8988T (cell line): ENCODE measurements at places on chromosomes 16 and 17.
A peak's percentile ranks its signal among the peaks of the same experiment; 100 is the strongest.

- DNase-seq = no peak
Observed at GRCh38 chr16:262121-262745, 13.5 kb downstream of the RGS11 start.

DNA sequence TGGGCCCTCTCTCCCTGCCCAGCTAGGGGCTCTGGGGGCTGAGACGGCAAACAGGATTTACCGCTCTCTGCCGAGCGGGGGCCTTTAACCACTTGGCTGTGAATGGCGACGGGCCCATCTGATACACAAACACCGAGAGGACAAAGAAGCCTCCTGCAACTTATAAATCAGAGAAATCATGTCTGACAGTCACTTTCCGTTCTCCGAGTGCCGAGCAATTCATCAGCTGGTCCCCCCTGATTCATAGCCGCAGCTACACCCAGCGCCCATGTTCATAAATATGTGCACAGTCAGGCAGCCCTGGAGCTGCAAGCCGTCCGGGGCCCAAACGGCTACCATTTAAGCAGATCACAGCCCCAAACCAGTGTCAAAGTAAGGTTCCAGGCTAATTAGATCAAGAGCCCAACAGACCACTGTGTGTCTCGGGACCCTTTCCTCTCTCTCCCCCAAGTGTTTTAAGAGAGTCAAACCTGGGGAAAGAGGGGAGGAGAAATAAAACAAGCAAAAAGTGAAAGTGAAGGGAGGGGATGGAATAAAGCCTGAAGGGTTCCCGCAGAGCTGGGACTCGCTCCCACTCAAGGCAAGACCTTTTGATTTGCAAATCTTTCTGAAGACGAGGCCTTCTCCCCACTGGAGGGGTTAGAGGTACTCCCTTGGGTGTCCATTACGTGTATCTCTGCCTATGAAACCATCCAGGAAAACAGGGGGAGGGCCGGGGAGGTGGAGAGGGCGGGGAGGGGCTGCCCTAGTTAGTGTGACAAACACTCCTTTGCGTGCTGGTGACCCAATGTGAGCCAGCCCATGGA is 154.7 kb downstream of the C16orf78 start:
- DNase-seq = no peak

DNA sequence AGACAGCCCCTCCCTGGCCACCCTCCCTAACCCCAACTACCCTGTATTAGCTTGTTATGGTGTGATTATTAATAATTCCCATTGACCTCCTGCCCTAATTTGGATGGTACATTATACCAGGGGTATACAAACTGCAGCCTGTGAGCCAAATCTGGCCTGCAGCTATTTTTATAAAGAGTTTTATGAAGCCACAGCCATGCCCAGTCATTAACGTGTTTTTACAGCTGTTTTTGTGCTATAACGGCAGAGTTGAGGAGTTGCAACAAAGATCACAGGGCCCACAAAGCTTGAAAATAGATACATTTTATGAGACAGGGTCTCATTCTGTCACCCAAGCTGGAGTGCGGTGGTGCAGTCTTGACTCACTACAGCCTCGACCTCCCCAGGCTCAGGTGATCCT is 6.0 kb downstream of the METTL22 start:
- DNase-seq = no peak

DNA sequence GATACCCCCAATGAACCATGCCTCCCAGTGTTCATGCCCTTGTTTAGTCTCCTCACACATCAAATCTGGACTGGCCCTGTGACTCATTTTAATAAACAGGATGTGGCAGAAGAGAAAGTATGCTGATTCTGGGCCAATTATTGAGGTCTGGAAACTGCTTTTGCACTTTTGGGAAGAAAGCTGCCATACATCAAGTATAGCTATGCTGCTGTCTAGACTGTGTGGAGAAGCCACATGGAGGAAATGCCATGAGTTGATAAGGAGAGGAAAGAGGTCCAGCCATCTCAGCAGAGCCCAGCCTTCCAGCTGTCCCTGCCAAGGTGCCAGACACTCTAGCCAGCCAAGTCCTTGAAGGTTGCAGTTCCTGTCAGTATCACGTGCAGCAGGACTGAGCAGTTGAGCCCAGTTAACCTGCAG is 16.7 kb downstream of the RPRML start:
- DNase-seq = no peak

GRCh38 chr16:47884116-47884725 is 271.6 kb downstream of the ABCC12 start:
- DNase-seq = no peak

- DNase-seq = no peak
Observed at GRCh38 chr17:49200423-49201083, 9.8 kb downstream of the GNGT2 start.

- no peak for DNase-seq
Observed at GRCh38 chr17:67821871-67822367, 3.4 kb upstream of the BPTF start.

- DNase-seq = no peak
Observed at GRCh38 chr17:75910699-75911098, 6.0 kb upstream of the MRPL38 start.

GRCh38 chr17:40483679-40484078 is 17.7 kb downstream of the TNS4 start:
- no peak for DNase-seq

DNA sequence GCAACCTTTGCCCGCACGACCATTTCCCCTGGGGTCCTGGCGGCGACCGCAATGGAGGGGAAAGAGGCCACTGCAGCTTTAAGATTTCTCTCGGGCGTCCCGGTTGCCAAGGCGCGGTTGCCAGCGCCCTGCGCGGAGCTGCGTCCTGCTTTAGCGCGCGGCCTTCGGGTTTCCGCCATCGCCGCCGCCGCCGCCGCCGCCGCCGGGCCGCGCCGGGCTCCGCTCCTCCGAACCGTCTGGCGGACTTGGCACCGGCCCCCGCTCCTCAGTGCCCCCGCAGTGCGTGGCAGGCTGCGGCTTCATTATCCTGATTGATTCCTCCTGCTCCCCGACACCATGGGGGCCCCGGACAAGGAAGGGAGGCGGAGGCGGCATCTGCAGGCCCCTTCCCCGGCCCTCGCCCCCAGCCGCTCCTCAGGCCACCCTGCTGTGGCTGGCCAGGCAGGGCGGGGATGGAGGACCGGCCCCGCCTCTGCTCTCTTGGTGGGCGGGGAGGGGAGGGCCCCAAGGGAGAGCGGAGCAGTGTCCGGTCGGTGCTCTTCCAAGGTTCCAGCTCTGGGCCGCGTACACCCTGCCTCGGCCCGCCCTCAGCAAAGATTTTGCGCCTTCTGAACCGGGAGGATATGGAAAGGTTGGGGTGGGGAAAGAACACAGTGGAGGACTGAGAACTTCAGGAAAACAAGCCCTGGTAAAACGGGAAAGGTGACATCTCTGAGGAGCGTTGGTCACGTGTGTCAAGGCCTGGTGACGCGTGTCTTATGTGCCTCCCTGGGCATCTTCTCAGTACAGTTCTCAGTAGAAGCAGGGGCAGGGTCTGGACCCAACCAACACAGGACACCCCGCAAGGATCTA is 34.0 kb downstream of the NEUROD2 start:
- DNase-seq = peak; percentile 87

- no peak for DNase-seq
Observed at GRCh38 chr17:82820278-82821251, 19.3 kb downstream of the ZNF750 start.

- DNase-seq = no peak
Observed at GRCh38 chr17:70872103-70872502, 702.8 kb downstream of the KCNJ2 start.

GRCh38 chr16:12160815-12161550 is 184.4 kb downstream of the SNX29 start:
- no peak for DNase-seq

GRCh38 chr16:424033-424622 is 1.3 kb upstream of the RAB11FIP3 start:
- peak; percentile 66 for DNase-seq

DNA sequence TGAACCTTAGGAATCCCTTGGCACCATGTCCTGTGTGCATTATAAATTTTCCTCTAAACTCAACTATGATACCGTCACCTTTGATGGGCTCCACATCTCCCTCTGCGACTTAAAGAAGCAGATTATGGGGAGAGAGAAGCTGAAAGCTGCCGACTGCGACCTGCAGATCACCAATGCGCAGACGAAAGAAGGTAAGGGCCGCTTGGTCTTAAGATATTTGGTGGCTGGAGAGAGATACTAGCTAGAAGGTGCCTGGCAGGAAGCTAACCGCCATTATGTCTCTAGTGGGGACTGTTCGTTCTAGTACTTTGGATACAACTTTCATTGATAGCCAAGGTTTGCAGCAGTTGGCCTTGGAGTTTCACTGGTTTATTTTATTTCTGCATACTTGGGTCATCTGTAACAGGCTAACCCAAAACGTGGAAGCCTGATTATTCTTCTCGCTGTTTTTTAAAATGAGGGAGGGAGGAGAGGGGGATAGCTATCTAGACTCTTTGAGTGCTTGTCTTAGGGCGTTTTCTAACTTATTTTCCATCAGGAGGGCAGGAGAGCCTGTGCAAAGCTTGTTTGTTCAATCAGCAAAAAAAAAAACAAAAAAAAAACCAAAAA is 1.3 kb downstream of the RBBP6 start:
- no peak for DNase-seq

- DNase-seq = no peak
Observed at GRCh38 chr16:9816644-9817043, 365.6 kb downstream of the GRIN2A start.

- DNase-seq = peak; percentile 74
Observed at GRCh38 chr16:3020247-3020603, at the start of gene TNFRSF12A. Gene TNFRSF12A (plus strand): TSS chr16:3020368. CDS start chr16:3020398, 30 bp downstream.

- peak; percentile 51 for DNase-seq
Observed at GRCh38 chr17:29593591-29594518, 923 bp downstream of the ANKRD13B start.

GRCh38 chr16:53022374-53022773 is 30.3 kb downstream of the CHD9NB start:
- peak; percentile 42 for DNase-seq

DNA sequence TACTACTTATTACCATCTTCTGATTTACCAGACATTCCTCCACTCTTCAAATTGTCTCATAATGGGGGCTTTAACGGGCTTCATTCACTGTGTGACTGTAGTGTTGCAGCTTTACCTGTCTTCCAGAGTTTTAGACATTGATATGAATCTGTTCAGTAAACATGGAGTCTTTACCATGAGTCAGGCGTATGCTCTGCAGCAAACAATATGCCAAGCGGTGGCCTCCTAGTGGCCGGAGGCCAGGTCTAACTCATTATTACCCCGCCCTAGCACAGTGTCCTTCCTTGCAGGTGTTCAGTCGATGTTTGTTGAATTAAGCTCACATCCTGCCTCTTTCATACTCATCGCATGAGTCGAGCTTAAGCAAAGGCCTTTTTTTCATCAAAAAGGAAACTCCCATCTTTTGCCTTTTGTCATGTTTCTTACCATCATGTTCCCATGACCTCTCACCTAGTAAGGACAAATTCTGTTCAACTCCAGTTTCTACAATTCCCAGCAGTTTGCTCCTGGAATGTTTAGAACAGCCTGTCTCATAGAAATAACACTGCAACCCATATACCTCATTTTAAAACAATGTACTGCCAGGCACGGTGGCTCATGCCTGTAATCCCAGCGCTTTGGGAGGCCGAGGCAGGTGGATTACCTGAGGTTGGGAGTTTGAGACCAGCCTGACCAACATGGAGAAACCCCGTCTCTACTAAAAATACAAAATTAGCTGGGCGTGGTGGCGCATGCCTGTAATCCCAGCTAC is 39.4 kb downstream of the TUBD1 start:
- DNase-seq = peak; percentile 27
